Bronchial epithelial cell (primary cell): ENCODE measurements at places on chromosomes 11 and 22. TPM values are rescaled to one million over a fixed set of nuclear protein-coding genes. Genes with fewer than 3 reads are reported as not detected.

GRCh38 chr22:40939202-40939601 is 12.0 kb upstream of the RBX1 start:
- peak; percentile 22 for DNase-seq

Gene P2RX3
- not detected in 2 replicates for total RNA-seq

Gene OR51B4
- not detected in 2 replicates for total RNA-seq

- DNase-seq, result peak; percentile 96
Measured at GRCh38 chr11:118277312-118277711, 13.2 kb upstream of the MPZL2 start.

DNA sequence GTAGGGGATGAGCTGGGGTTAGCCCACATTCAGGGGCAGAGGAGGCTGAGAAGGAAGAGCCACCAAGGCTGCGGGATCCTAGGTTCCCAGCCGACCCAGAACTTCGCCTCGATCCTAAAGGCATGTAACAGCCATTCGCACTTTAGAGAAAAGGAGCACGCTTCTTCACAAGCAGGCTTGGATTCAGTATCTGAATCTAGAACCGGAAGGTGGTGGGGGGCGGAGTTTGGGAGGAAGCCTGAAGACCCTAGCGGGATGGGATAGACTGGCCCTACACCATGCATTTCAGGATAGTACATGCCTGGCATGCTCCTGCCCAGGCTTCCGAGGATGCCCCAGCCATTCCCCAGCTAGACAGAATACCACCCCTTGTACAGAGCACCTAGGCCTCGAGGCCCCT is 4.4 kb downstream of the SCARF2 start:
- DNase-seq, result no peak

GRCh38 chr11:130465263-130465662 is 16.8 kb downstream of the ADAMTS15 start:
- DNase-seq, result no peak

DNA sequence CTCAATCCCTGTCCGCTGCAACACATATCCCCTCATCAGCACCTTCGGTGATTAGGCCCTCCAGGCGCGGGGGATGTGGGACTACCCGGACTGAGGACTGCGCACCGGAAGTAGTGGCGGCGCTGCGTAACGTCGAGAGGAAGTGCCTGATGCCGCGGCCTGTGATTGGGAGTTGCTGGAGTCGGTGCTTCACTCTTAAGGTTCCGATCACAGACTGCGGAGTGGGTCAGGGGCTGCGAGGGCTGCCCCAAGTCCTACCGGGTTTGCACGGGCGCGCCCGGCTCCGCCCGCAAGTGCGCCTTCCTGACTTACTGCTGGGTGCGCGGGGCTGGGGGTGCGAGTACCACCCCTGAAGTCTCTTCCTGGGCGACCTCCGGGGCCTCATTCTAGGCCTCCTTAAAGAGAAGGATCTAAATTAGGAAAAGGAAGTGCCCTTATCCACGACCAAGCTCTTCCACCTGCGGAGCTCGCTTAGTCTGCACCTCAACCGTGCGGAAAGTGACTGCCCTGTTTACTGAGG is at the start of gene ALKBH3:
Gene ALKBH3, plus strand, starts transcription at position 192 of the 520 bp plus-strand sequence. CDS start 1,822 bp downstream, outside the sequence.
- DNase-seq, result peak; percentile 70

GRCh38 chr11:117745346-117745745 is 51.7 kb downstream of the DSCAML1 start:
- DNase-seq, result no peak

GRCh38 chr11:121134741-121135312 is 33.8 kb downstream of the TECTA start:
- no peak for DNase-seq

DNA sequence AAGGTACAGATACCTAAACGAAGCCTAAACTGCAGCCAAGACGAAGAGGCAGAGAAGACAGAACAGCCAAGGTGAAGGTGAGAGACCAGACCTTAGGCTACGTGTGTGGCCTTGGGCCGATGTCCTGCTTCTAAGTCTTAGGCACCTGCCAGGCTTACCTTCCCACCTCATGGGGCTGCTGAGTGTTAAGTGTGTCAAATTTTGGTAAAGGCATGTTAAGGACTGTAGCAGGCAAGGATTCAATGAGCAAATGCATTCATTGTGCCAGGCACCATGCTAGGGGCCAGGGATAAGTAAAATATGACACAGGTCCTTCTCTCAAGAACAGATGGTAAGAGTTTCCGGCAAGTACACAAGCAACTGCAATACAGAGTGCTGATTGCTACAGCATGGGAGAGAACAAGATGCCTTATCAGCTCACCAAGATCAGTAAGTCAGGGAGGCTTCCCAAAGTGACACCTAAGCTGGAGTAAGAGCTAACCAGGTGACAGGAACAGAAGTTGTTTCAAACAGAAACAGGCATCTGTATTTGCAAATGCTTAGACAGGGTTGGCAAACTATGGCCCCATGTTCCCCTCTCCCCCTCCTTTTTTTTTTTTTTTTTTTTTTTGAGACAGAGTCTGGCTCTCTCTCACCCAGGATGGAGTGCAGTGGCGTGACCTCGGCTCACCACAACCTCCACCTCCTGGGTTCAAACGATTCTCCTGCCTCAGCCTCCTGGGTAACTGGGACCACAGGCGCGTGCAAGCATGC is 46.7 kb downstream of the CLTCL1 start:
- no peak for DNase-seq

- no peak for DNase-seq
Measured at GRCh38 chr11:20458905-20459632, 71.6 kb downstream of the PRMT3 start.

Gene KRTAP5-10
- not detected in 2 replicates for total RNA-seq

Gene MRGPRX4
- total RNA-seq, result not detected in 2 replicates

GRCh38 chr22:23104187-23104971 is 34.1 kb downstream of the GNAZ start:
- no peak for DNase-seq

DNA sequence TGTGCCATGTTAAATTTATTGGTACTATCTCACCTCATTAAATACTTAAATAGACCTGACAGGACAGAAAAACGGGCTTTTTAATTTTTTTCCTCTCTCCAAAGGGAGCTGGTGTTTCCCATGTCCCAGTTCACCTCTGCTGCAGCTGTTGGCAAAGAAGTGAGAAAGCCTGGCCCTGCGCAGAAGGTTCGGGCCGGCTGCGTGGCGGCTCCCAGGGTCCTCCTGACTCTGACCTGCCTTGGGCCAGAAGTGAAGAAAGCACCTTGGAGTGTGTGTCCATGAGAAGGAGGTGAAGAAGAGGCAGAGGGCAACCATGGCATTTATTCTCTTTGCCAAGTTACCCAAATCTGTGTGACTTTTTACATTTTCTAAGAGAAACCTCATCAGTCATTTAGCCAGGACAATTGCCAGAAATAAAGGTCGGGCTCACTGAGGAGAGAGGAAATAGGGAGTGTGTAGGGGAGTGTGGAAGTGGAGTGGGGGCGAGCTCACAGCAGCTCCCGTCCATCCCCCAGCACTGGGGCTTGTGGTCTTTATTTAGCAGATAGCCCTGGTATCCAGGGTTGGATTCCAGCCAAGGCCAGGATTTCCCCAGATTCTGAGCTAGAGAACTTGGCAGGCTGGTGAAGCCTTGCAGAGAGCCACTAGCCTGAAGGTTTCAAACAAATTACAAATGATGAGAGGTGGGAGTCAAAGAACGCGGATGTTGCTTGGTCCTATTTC is 102.4 kb upstream of the CADM1 start:
- no peak for DNase-seq

DNA sequence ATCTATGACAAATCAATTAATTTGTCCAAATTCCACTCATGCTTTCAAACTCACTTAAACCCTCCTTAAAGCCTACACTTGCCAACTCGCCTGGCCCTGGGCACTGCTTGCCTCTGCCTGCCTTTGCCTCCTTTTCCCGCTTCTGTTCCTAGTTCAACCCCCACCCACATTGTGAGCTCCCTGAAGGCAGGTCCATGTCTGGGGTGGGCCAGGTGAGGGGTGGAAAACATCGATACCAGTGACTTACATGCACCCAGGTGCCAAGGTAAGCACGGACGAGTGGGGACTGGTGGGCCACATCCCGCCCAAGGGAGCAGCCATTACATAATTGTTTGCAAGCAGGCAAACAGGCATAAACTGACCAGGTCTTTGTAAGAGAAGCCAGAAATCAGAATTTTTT is 146.2 kb downstream of the ST3GAL4 start:
- DNase-seq, result peak; percentile 7

GRCh38 chr11:129230006-129230405 is 37.9 kb upstream of the ARHGAP32 start:
- no peak for DNase-seq

DNA sequence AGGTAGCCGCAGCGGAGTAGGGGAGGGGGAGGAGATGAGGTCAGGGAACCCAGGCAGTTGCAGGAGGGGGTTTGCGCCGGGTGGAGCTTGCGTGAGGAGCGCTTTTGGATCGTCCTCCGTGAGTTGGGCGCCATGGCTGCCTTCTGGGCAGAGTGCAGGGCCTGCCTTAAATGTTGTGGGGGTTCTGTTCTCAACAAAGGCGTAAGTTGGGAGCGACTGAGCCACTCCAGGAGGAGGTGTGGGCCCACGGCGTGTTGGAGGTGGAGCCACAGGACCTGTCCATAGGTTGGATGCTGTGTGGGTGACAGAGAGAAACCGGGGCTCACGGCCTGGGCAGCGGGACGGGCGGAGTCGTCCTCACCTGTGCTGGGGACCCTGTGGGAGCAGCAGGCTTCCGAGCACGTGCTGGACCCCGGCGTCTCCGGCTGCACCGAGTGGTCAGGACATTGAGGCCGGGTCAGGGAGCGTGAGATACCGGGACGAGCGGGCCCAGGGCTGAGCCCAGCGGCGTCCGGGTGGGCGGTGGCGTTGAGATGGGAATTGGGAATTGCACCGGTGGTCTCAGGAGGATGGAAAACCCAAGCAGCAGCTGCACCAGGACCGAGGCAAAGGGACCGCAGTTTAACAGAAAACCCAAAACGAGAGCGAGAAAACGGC is 977 bp upstream of the PGGHG start:
- DNase-seq, result no peak

Gene RIBC2
- total RNA-seq, result 0.26 TPM in 1 of 2 replicates, not detected in the other

DNA sequence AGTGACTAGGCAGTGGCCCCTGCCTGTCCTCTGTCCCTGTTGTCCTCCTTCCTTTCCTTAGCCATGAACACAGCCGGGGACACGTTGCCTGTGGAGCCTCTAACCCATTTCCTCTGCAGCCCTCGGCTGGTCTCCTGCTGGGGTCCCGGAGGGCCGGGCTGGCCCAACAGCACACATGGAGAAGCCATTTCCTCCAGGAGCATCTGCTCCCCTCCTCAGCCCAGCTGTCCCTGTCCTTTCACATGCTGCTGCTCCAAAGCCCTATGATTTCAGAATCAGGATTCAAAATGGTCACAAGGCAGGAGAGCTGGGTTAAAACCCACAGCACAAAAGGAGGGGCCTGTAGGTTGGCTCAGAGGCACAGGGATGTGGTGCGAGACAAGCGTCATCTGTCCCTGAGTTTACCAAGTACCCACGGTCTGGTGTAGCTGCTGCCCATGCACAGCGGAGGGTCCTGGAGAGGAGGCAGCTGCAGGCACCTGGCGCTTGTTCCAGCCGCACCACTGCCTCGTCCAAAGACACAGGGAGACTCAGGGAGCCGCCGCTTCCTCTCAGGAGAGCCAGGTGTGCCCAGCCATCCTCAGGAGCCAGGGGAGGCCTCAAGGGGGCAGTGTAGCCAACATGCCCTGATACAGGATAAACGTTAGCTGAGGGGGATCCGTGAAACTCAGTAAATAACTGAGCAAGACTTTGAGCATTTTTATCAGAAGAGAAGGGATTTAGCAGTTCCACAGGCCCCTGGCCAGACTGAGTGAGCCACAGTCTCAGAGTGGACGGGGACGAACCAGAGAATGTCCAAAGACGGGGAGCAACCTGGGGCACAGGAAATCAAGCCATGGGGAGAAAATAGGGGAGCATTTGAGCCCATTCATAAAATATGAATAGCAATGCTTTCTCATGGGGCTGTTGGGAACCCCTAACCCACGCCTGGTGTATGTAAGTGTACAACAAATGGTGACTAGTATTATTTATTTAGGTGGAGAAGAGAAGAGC is 3.9 kb upstream of the VSIG10L2 start:
- DNase-seq, result peak; percentile 25
